ENCODE measurements at places on chromosomes 5 and 9.

GRCh38 chr9:33161589-33162132 is 5.5 kb downstream of the B4GALT1 start:
- DNase-seq: no peak

DNA sequence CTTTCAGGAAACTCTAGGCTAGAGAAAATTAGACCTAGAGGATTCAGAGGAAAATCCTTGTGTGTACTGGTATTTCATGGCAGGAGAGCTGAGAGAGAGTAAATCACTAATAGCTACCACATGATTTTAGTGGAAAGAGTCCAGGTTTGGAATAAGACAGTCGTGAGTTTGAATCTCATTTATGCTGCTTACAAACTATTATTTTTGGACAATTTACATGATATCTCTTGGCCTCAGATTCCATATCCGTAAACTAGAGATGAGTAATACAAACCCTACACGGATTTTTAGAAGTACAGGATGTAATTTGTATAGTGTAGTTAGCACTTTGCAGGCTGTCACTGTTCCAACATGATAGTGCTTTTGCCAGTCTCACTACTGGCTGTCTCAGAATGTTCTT is 2.7 kb downstream of the IL31RA start:
- no peak for DNase-seq

DNA sequence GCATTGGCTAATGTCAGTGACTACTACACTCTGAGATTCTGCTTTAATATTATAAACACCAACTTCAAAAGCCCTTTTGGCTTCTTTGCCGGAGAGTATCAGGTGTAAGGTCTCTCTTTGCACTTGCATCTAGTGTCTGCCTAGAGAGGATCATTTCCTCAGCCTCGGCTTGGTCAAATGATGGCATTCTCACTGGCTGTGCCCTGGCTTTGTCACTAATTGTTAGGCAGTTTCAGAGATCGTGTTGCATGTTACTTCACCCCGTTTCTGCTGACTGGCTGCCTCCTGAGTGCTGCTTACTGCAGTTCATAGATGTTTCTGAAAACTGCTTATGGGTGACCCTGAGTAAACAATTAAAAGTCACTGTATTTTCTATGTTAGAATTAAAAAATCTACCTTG is 48.8 kb downstream of the SLC1A3 start:
- no peak for DNase-seq

DNA sequence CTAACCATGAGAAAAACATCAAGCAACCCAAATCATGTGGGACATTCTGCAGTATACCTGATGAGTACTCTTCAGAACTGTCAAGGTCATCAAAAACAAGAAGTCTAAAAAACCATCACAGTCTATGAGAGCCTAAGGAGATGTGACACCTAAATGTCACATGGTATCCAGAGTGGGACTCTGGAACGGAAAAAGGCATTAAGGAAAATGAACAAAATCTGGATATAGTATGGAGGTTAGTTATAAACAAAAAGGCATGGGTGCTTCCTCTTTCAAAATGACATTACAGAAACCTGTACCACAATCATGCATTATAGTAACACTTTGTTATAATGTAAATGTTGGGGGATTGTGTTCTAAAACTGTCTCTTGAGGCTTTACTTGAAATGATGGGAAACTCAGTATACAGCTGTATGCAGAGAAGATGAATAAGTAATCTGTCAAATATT is 47.4 kb downstream of the PRKACG start:
- DNase-seq: no peak

- no peak for DNase-seq
Observed at GRCh38 chr5:123755653-123756317, 243.8 kb downstream of the CSNK1G3 start.

GRCh38 chr9:73050065-73050816 is 97.4 kb upstream of the ALDH1A1 start:
- DNase-seq: no peak

- DNase-seq: no peak
Observed at GRCh38 chr5:9927521-9927997, 297.4 kb upstream of the TAS2R1 start.

- DNase-seq: no peak
Observed at GRCh38 chr5:158856794-158857193, 242.9 kb downstream of the EBF1 start.

GRCh38 chr9:89536145-89536574 is 38.2 kb upstream of the SEMA4D start:
- DNase-seq: no peak

DNA sequence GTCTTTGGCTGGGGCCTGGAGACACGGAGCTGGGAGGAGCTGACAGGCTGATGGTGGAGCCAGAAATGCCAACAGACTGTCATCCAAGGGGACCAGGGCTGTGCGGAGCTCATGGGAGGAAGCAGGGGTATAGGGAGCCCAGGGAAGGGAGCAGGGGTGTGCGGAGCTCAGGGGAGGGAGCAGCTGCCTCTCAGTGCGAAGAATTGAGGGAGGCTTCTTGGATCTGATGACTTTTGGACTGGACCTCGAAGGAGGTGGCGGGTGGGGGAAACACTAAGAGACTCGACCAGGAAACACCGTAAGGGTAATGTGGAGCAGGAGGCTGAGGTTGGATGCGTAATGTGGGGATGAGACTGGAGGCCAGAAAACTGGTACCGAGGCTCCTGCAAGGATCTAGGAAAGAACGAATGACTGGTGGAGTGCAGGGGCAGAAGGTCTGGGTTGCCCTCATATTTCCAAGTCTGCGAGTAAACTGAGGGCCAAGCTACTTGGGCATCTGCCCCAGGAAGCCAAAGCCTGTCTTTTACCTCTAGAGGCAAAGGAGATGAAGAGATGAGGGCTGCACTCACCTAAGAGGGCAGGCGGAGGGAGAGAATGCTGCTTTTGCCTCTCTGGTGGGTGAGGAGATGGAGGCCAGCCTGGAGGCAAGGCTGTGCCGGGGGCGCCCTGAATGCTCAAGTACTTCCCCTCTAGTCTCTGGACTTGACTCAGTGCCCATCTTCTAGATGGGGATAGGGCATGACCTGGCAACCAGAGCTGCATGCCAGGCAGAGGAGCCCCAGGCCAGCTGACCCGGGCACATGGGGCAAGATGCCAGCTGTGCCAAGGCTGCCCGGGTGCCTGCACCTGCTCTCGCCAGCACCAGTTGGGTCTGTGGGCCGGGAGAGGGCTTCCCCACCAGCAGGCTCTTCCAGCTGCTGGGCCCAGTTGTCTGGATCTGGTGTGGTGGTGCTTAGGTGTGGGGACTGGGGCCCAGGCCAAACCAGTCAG is 2.3 kb downstream of the PTGS1 start:
- no peak for DNase-seq

DNA sequence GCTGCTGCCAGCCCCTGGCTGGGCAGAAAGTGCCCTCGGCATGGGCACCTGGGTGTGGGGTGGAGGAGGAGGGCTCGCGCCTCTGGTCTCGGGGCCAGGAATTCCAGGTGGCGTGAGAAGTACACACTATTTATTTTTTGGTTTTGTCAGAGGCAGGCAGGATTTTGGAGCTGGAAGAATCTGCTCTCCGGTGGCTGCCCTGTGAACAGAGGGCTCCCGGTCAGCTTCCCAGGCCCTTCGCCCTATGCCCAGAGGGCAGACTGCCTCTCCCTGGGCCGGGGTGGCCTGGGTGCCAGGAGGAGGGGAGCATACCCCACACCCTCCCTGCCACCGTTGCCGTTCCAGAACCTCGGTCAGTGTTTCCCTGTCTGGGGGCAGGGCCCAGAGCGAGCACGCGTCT is 8.3 kb downstream of the DOLPP1 start:
- DNase-seq: no peak

GRCh38 chr9:120931231-120932085 is 4.9 kb upstream of the TRAF1 start:
- DNase-seq: no peak

DNA sequence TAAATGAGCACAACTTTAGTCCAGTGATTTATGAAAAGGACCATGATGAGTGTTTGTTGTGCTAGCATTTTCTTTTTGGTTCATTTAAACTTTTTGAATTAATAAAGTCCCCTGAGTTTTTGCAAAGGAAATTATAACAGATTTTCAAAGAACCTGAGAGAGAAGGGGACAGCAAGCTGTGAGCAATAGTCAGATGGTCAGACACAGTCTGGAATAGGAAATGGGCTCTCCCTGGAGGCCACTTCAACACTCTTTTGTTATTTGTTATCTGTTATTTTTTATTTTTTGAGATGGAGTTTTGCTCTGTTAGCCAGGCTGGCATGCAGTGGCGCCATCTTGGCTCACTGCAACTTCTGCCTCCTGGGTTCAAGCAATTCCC is 171.1 kb downstream of the ARHGEF28 start:
- DNase-seq: no peak

GRCh38 chr5:174910245-174910737 is 185.9 kb downstream of the MSX2 start:
- peak; percentile 59 for DNase-seq

- DNase-seq: no peak
Observed at GRCh38 chr9:87089929-87090328, 142.6 kb upstream of the GAS1 start.

- DNase-seq: no peak
Observed at GRCh38 chr9:108134486-108135128, 645.0 kb upstream of the KLF4 start.

- DNase-seq: no peak
Observed at GRCh38 chr9:80946496-80947170, 742.7 kb downstream of the TLE1 start.

GRCh38 chr5:82325155-82325554 is 47.0 kb upstream of the RPS23 start:
- no peak for DNase-seq

DNA sequence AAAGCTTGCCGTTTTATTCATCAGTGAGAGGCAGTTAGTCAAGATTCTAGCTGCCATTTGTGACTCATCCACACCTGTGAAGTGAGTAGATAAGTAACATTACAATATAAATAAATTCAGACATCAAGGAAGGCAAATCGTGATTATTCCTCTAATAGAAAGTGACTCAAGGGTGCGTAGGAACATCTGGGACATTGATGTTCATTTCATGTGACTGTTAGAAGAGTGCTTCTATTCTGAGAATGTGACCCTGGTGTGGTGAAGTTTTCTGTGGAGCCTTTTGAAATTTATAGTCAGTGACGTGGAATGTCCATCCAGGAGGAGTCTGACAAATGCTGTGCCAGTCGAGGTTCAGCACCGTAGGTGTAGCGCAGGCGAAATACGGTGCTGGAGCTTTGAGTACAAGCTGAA is 48.4 kb upstream of the FAM240B start:
- no peak for DNase-seq

GRCh38 chr5:149195337-149195887 is 54.1 kb downstream of the ABLIM3 start:
- no peak for DNase-seq

- DNase-seq: no peak
Observed at GRCh38 chr9:87886210-87886932, 3.7 kb downstream of the SPATA31E1 start.

DNA sequence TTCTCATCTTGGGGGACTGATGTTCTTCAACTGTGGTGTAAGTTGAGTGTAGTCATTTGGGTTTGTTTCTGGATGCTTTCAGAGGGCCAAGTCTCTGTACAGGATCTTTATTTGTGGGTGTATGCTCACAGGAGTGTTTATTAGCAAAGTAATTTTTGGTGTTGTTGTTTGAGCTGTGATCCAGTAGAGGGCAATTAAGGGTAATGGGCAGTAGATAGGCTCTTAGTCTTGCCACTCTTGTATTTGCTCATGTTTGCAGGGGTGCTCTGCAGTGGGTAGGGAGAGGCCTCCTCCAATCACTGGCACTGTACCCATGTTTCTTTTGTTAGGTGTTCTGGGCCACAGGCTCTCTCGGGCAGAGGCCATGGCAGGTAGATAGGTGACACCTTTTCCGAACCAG is 45.9 kb upstream of the ITGA2 start:
- DNase-seq: no peak

DNA sequence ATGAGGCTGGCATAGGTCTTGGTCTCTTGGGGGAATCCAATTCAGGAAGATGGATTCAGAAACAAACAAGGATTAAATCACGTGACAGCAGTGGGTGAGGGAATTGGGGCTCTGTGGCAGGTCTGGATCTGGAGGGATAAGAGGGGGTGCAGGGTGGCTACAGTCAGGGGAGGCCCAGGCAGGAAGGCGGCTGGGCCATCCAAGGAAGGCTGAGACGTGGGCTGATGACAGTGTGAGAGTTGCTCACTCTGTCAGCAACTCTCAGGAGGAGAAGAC is 65.8 kb upstream of the COL5A1 start:
- DNase-seq: no peak

DNA sequence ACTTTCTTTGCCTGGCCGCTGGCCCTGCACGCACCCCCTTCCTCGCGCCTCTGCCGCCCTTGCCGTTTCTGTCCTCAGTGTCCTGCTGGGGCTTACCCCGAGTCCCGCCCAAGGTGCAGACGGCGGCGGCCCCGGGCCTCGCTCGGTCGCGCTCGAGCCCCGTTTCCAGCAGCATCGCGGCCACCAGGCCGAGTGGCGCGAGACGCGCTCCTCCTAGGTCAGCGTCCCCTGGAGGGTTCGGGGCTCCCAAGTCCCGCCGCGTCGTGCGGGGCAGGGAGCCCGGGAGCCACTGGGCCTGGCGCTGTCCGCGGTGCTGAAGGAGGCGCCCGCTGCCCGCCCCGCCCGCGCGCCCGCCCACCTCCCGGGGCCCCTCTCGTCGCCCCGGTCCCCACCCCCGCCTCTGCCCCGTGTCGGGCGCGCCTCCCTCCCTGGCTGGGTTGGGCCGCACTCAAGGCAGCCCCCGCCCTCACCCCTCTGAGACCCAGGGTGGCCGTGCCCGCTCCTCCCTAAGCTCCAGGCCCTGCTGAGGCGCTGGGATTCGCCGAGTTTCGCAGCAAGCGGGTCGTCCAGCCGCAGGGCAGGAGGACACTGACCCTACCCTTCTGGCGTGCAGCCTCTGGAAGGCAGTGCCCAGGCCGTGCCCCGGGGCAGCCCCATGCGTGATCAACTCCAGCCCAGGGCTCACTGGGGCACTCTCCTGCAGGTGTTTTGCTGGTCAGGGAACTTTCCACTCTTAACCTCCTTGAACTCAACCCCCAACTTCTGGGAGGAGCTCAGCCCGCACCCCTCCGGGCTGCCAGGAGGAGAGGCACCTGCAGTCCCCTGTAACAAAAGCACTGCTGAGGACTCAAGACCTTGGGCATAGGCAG is at the start of gene LHX3:
Gene LHX3 (minus strand): TSS at position 291 of the 869 bp plus-strand sequence. CDS start 116 bp downstream, at position 175.
- DNase-seq: no peak

GRCh38 chr9:104747245-104747564 is 278 bp upstream of the NIPSNAP3A start:
- DNase-seq: no peak

All from stimulated activated CD4-positive, alpha-beta T cell treated with anti-CD3 and anti-CD28 coated beads, Interleukin-12 subunit alpha, Interleukin-12 subunit beta, amount 100 ng/mL, for 48 hours (primary cell).